ENCODE measurements at places on chromosomes 11 and 22.

DNA sequence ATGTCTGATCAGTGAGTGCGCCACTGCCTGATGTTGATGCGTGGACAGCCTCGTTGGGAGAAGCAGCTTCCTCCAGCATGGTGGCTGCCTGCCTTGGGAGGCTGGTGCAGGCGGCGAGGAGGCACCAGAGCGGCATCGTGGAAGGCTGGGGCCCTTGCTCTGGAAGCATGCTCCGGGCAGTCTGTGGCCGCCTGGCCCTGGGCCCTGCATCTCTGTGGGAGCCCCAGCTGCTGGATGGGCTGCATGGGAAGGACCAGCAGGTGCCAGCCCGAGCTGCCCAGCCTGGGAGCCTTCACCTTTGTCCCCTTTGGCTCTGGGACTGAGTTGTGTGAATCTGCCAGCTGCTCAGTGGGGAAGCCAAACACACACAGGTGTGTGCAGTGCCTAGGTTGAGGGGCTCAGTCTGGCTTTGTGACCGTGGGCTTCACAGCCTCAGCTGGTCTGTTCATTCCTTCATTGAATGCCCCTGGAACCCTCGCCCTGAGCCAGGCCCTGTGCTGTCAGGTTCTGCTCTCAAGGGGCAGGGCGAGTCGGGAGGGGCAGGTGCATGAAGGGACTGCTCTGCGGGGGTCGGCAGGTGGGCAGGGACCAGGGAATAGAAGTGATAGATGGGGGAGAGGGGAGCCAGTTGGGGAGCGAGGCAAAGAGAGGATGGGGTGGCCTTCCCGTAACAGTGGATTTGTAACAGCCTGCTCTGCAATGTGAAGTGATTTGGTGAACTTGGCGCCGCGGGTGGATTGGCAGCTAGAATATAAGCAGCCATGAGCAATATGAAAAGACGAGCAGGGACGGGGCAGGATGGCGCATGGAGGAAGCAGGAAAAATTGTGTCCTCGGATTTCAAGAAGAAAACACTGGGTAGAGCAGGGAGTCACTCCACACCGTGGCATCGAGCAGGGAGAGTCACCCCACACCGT lies 354.2 kb downstream of the TBC1D22A start:
- DNase-seq: no peak

GRCh38 chr11:120959189-120959588 lies 64.7 kb upstream of the TBCEL start:
- no peak for DNase-seq

GRCh38 chr22:29756341-29756740 lies 10.5 kb downstream of the ZMAT5 start:
- no peak for DNase-seq

GRCh38 chr11:21603886-21604285 lies 589.0 kb upstream of the ANO5 start:
- no peak for DNase-seq

- DNase-seq: no peak
Observed at GRCh38 chr11:113947994-113948393, 26.9 kb upstream of the HTR3A start.

DNA sequence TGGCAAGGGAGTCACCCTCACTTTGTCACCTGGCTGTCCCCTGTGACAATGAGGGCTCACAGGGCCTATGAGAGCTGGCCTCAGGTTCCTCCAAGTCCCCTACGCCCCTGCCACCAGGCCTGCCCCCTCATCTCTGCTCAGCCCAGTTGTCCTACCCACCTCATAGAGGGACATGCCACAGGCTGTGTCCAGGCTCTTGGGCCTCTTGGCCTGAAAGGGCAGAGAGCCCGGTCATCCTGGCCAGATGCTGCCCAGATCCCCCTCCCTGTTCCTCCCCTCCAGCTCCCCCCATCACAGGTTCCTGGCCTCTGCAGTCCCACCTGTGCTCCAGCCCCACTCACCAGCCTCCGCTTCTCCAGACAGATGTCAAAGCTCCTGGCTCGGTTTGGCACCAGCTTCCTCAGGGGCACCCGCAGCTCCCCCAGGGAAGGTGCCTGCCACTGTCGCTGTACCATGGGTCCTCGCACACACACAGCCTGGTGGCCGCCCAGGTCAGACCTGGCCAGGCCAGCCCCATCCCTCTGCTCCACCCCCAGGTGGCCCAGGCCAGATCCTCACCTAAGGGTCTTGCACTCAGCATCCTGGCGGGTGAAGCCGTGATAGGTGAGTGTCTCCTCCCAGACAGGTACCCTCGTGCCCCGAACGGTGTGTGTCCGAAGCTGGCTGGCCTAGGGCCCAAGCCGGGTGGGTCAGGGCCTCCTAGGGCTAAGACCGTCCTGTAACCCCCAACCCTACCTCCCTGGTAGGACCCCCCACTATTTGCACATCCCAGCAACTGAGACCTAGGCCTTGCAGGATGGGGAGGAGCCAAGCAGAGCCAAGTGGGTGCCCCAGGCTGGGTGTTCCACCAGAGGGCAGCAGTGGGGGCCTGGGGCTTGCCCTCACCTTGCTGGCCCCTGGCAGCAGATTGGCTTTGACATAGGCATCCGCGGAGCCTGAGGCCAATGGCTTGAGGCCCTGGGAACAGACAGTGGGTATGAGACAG lies 8.3 kb downstream of the NDUFV1 start:
- DNase-seq: peak; percentile 85

GRCh38 chr11:128618603-128619002 lies 31.2 kb upstream of the ETS1 start:
- no peak for DNase-seq

GRCh38 chr11:59542142-59542810 lies 30.9 kb downstream of the OR4D9 start:
- no peak for DNase-seq

GRCh38 chr11:119445379-119445778 lies 22.4 kb upstream of the THY1 start:
- no peak for DNase-seq

GRCh38 chr22:44721213-44721612 lies 19.2 kb downstream of the PRR5 start:
- DNase-seq: no peak

GRCh38 chr11:103125462-103125861 lies 16.2 kb downstream of the DYNC2H1 start:
- no peak for DNase-seq

DNA sequence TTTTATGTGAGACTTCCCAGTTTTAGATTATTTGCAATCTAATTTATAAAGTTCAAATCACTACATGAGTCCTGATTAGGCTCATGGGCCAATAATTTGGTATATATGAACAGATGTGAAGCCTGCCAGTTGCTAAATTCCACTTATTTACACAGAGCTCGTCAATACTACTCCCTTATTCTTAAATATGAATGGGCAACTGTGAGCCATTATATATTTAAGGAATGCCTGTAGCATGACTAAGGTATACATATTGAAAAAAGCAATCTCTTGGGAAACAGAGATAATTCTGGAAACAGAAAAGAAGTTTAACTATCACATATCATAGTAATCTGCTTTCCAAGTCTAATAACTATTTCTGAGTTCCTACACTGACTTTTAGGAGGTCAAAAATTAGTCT lies 27.0 kb downstream of the RBMXL2 start:
- DNase-seq: no peak

DNA sequence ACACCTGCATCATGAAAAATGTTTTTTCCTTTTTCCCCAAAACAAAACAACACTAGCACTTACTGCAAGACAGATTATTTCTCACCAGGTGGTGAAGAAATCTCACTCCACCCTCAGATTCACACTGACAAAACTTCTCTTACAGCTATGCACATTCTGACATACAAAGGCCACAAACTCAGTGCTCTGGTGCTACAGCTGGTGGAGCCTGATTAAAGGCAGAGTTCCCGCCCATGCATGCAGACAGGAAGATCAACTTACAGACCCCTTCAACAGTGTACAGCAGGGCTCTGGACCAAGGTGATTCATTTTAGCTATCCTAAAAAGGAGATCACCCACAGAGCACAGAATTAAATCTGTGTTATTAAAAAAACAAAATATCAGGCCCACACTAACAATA lies 112.6 kb downstream of the CADM1 start:
- DNase-seq: no peak

DNA sequence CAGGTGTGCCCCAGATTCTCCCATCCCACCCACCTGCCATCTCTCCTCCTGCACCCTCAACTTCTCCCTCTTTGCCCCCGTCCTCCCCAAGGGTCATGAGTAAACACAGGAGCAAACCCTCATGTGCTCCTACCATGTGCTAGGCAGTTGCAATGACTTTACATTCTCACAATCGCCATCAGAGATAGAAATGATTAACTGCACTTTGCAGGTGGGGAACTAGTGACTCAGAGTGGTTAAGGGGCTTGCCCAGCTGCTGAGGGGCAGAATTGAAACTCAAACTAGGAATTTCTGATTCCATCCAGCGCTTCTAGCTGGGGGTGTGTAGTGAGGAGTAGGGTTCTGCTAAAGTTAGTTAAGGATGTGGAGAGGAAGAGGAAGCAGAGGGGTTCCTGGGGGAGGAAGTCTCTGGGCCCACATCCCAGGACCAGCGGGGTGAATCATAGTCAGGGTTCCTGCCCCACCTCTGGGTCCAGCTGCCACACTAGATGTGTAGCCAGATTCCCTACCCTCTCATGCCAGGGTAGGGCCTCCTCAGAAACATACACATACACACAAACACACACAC lies 16.0 kb upstream of the PRG2 start:
- DNase-seq: peak; percentile 55

GRCh38 chr22:48310289-48310688 lies 1517.4 kb downstream of the BRD1 start:
- DNase-seq: no peak

GRCh38 chr11:12216041-12216451 lies 105.7 kb downstream of the MICAL2 start:
- DNase-seq: no peak

DNA sequence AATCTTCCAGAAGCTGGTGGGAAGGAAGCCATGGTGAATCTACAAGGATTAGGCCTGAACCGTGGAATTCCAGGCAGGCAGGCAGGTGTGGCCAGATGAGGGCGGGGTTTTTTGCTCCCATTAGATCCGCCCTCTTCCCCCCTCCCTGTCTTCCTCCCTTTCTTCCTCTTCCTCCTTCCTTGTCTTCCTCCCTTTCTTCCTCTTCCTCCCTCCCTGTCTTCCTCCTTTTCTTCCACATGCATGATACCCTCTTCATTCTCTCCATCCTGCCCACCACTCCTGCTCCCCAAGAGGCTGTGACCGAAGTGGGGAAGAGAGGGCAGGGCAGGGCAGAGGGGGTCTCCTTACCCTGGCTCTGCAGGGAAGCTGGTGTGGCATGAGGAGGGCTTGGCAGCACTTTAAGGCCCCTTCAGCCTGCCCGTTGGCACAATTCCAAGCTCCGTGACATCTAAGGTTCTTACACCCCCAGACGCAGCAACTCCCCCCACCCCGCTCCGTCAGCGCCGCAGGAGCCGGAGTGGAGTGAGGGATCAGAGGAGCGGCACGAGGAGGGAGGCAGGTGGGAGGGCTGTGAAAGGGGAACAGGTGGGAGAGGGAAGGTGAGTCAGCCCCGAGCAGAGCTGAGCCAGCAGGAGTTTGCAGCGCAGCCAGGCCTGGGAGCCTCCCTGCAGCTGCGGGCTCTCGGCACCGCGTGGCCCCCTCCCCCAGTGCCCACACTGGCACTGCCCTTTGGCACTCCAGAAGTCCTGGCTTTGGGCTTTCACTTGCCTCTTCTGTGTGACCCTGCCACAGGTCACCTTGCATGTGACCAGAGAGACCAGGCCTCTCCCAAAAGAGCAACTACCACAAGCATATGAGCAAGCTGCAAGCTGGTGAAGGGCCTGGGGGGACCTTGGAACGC lies 32.1 kb downstream of the KCNJ4 start:
- no peak for DNase-seq

DNA sequence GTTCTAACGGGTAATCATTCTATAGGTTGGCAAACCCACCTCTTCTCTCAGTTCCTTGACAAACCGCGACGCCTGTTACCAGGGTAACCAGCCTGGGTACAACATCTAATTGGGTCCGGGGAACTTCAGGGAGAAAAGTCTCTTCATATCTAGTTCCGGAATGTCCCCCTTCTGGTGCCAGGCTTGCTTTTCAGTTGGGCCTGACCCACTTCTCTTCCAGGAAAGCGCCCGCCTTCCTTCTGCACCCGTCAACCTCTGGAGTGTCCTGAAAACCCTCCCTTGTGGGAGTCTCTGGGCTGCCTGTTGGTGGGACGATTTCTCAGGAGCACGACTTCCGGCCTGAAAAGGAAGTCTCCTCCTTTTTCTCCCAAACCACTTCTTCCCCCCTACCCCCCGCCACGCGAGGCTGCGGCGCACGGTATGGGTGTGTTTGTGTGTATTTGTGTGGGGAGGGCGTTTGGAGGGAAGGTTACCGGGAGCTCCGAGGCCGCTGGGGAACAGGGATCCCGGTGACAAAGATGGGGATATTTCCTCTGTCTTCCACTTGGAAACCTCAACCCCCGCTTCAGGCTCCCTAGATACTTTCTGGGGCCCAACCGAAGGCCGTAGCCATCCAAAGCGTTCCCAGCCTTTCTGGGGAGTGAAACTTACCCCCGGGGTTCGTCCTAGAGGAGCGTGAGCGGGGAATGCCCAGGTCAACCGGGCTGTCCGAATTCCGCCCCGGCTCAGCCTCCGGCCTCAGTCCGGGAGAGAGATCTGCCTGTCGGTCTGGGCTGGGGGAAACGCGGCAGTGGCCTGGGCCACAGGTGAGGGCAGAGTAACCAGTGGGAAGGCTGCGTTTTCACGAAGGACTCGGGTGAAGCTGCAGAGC lies at the start of the genes NKAPD1 and PIH1D2:
Gene NKAPD1 (plus strand): TSS at position 359 of the 871 bp plus-strand sequence. CDS start 1,276 bp downstream, outside the sequence.
Gene PIH1D2 (minus strand): TSS at position 77 of the 871 bp plus-strand sequence. CDS start 843 bp downstream, outside the sequence.
- peak; percentile 83 for DNase-seq

DNA sequence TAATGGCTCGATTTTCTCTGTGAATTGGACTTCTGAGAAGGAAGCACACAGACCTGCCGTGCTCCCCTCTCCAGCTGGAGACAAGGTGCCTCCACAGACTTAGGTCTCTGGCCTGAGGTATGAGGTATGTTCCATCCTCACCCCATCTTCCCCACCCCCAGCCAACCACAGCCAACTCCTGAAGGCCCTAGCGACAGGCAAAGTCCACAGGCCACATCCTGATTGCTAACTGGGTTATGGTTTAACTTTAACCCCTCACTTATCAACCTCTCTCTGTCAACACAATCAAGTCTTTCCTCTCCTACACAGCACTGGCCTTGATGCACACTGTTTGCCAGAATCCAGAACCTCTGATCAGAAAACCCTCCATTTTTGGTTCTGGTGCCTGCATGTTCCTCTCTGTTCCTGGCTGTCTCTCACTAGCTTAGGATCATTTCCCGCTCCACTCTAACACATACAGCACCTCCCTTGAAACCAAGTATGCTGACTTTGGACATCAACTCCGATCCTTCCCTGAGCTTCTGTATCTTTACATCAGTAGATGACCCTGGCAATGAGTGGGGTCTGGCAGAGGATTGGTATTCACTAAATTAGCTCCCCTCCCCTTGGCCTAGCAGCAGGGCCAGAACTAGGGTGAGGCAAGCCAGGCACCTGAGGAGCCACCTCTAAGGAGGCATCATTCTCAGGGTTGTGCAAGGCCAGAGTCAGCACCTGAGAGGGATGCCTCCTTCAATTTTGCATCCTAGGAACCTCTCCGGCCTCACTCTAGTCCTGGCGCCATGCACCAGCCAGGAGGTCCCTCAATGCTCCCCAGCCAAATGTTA lies 22.0 kb downstream of the JAML start:
- peak; percentile 72 for DNase-seq

DNA sequence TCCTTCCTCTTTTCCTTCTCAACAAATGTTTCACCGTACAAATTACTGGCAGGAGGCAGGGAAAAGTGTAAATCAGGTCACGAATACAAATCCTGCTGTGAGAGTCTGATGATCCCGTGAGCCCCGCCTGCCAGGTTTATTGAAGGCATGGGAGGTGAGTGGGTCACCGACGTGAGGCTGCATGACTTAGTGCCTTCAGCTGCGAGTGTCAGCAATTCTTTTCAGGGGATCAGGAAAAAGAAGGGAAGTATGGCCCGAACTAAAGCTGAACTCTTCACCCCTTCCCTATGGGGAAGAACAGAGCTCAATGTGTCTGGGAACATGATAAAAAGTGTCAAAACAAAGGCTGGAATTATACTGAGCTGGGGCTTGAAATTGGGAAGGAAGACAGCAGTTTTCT lies 166.2 kb downstream of the OPCML start:
- DNase-seq: no peak

All from activated CD4-positive, alpha-beta T cell treated with anti-CD3 and anti-CD28 coated beads for 48 hours (primary cell).